Activated CD4-positive, alpha-beta T cell treated with anti-CD3 and anti-CD28 coated beads, Interleukin-2, amount 50 U/mL, for 1 hour (primary cell): ENCODE measurements at places on chromosomes 1 and 21.

DNA sequence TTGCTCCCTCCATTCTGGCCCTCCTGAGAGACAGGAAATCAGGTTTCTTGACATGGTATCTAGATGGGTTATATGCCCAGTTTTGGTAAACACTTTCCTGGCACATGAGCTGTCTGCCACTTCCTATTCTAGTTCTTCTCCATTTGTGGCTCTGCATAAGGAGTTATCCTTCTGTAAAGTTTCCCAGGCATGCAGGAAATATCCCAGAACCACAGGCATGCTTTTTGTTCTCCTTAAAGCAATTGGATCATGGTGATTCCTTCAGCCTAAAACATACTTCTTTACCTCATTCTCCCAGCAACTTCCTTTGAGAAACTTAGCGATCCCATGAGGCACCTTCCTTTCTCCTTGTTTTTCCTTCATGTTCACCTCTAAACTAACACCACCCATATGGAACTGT lies 199.8 kb downstream of the CRB1 start:
- no peak for DNase-seq

DNA sequence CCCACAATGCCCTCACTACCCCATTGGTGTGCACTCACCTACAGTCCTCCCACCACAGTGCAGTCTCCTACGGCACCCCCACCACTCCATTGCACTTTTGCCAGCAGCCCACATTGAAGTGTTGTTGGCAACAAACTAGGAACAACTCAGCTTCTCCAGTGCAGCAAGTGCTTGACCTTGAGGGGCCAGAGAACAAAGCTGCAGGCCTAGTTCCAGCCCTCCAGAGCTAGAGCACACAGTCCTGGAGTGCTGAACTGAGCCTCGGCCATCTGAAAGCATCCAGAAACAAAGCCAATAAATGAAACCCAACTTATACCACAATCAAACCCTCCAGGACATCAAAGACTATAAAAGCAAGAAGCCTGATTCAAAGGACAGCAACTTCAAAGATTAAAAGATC lies 129.9 kb downstream of the C1orf94 start:
- DNase-seq: no peak

DNA sequence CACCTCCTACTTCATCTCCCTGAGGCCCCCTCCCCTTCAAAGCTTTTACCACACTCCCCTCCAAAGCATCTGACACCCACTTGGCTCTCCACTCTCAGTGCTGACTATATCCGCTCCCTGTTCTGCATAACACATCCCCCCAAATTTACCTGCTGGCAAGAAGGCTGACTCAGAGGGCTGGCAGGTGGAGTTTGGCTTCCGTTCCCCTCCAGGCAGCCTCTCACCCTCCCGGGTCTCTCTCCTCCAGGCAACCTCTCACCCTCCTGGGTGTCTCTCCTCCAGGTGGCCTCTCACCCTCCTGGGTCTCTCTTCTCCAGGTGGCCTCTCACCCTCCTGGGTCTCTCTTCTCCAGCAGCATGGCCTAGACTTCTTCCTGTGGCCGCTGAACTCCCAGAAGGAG lies 562.1 kb downstream of the NPHP4 start:
- DNase-seq: no peak

GRCh38 chr1:204571128-204571527 lies 54.9 kb downstream of the MDM4 start:
- no peak for DNase-seq

- DNase-seq: no peak
These were observed 318.5 kb downstream of the NTNG1 start for GRCh38 chr1:107459204-107459904.

- no peak for DNase-seq
These were observed 1.1 kb upstream of the SLAMF8 start for GRCh38 chr1:159825564-159825963.

GRCh38 chr1:91545506-91546300 lies 45.1 kb downstream of the CDC7 start:
- no peak for DNase-seq

DNA sequence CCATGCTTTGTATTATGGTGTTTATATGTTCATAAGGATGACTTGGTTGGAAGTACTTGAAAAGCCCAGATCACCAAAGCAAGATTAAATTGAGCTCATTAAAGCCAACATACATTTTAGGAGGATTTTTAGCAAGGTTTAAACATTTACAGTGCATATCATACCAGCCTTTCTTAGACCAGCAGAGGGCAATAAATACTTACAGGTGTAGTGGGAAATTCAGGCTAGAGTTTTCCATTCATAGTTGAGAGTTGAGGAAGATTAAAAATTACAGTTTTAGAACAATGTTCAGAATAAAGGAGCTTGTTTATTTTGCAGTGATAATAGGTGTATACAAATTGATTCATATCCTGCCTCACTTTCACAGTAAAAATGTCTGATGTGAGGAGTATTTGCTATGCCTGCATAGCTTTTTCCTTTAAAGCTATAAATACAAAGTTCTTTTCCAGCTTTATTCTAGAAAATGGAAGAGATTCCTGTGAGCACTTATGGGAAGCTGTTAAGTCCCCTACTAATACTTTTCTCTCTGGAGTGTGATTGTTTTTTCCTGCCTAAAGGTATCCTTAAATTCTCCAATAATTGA lies 35.3 kb downstream of the DTL start:
- no peak for DNase-seq

GRCh38 chr1:153985341-153985912 lies 712 bp downstream of the RAB13 start:
- no peak for DNase-seq

DNA sequence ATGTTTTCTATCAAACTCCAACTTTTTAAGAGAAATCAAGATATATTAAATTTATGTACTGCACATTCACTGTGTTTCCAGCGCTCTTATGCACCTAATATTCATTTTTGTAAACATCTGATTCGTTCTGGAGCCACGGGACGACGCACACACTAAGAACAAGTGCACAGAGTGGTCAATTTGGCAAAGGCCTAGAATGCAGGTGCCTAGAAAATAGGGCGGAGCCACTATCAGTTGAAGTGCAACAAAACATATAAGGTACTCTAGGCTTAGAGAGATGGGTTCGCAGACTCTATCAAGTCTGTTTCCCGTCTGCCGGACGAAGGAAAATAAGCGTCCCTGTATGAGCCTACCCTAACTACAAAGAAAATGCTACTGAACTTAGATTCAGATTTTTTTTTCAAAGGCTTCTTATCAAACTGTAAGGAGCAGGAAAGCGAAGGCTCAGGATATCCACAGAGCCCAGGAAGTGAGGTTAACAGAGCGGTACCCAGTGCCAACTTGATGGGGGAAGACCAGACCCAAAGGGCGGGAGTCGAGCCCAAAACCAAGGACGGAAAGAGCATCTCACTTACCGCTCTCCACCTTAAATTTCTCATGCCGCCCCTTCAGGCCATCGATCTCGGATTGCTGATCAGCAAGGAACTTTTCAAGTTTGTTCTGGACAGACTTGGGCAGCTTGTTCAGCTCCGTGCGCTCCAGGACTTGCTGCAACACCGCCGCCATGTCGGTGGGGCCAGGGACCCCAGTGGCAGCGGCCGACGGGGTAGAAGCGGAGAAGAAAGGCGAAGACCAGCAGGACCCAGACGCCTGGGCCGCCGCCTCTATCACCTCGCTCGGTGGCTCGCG lies 526 bp downstream of the TPR start:
- DNase-seq: peak; percentile 17

DNA sequence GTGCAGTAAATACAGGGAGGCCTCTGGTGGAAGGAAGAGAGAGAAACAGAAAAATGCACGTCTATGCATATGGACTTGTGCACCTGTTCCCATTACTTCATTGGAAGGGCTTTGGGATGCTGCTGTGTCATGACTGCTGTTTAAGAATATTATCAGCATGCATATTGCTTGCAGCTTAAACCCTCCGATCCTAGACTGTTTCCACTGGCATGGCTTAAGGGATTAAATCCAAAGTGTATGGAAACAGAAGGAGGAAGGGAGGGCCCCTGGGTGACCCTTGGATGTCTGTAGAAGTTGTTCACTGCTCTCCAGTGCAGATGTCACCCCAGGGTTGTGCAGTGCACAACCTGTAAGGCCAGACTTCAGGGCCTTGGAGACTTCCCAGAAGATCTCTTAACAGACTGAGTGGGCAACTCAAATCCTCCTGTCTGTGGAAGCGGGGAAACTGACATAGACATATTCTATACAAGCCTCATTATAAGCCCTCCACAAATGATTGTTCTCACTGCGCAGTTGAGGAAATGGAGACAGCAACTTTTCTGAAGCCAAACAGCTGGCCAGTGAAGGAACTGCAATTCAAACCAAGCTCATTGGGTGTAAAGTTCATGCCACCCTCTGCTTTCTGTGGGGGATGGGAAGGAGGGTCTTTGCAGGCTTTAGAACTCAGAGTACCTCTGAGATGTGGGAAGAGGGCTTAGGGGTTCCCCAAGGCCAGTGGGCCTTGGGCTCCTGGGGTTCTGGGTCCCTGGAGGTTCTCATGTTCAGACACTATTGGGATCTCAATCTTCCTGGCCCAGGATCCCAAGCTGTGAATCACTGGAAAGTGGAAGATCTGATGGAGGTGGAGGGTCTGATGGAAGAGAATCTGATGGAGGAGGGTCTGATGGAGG lies 73.8 kb downstream of the UMODL1 start:
- no peak for DNase-seq

GRCh38 chr1:156823210-156823790 lies 6.7 kb upstream of the SH2D2A start:
- DNase-seq: no peak

GRCh38 chr1:240091614-240092300 lies at the start of gene FMN2:
TSS of gene FMN2 (plus strand) at chr1:240091883. CDS start at chr1:240092110, 227 bp downstream.
- DNase-seq: no peak

- DNase-seq: no peak
These were observed at the start of gene DENND2C for GRCh38 chr1:114669562-114670082. TSS of gene DENND2C (minus strand) at chr1:114670049. CDS start at chr1:114625984, 44,065 bp downstream.

- peak; percentile 1 for DNase-seq
These were observed 200.7 kb downstream of the CHRM3 start for GRCh38 chr1:239587066-239587465.

DNA sequence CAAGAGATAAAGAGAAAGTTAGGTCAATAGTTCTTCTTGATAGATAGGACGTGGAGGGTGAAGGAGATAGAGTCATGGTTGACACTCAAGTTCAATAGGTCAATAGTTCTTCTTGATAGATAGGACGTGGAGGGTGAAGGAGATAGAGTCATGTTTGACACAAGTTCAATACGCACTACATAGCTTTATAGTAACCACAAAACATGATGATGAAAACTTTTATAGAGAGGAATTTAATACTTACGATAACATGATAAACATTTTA lies 5.8 kb upstream of the DDX59 start:
- no peak for DNase-seq

DNA sequence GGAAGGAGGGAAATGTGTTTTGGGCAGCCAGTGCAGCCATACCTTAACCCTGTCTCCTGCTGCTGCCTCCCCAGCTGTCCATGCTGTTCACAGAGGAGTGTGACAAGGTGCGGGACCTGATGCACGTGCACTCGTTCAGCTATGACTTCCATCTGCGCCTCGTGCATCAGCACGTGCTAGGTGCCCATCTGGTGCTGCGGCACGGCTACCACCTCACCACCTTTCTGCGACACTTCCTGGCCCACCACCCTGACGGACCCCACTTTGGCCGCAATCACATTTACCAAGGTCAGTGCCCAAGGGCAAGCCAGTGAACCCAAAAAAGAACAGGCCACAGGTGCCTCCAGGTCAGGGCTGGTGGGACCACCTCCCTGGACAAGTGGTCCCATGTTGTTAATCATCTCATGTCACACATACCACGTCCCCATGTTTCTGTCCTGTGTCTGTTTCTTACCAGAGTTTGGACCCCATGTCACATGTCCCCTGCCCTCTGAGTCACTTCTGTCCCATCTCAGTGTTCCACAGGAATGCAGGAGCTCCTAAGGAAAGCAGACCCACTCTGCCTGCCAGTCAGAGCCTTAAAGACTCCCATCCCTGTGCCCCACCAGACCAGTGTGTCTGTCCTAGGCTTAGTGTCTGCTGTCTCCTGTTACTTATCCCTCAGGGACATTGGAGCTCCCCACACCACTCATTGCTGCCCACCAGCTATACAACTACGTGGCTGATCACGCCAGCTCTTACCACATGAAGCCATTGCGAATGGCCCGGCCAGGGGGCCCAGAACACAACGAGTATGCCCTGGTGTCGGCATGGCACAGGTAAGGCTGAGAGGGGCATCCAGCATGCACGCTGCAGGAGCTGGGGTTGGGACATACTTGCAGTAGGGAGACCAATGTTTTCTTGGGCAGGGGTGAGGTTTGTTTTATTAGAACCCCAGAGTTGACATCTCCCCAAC lies 6.6 kb downstream of the HYI start:
- no peak for DNase-seq

GRCh38 chr1:178973652-178974101 lies 52.0 kb upstream of the FAM20B start:
- no peak for DNase-seq

- DNase-seq: no peak
These were observed 139.6 kb downstream of the ZNF644 start for GRCh38 chr1:90882221-90882620.

- DNase-seq: no peak
These were observed 33.4 kb downstream of the MEGF6 start for GRCh38 chr1:3577711-3578432.

DNA sequence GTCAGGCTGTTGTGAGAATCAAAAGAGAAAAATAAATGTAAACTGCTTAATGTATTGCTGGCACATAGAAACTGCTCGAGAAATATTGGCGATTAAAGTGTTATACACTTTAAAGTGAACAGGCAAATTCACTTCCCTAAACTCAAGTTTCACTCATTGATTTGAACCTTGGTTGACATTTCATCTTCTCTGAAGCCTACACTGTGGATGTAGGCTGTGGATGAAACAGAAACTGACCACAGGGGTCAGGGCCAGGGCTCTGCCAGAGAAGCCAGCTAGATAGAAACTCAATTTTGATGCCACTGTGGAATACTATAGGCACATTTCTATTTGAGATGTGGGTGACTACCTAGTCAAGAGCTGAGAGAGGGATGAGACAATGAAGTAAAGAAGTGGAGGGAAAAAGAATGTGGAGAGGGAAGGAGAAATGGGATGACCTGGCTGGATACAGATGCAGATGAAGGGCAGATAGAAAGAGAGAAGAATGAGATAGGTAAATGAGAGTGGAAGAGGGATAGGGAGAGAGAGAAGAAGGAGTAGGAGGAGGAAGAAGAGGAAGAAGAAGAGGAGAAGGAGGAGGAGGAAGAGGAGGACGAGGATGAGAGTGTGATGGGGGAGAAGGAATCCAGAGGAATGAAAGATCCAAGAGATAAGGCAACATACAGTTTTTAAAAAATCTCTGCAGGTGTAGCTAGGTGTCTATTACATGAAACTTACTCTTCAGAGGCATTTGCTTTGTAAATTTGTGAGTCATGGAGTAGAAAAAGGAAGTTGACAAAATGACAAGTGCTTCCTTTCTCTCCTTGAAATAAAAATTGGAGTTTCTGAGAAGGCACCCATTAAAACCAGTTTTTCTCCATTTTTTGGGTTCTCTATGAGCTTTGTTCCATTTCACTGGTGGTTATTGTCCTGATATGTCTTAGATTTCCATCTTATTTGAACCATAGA lies 17.4 kb upstream of the CD1D start:
- no peak for DNase-seq

GRCh38 chr1:231040800-231041718 lies 1.0 kb upstream of the FAM89A start:
- DNase-seq: no peak

GRCh38 chr21:32712641-32713040 lies 15.2 kb downstream of the SYNJ1 start:
- no peak for DNase-seq

GRCh38 chr21:34737115-34737514 lies 68.3 kb downstream of the CLIC6 start:
- no peak for DNase-seq
